ENCODE measurements at places on chromosomes 7 and 10.

DNA sequence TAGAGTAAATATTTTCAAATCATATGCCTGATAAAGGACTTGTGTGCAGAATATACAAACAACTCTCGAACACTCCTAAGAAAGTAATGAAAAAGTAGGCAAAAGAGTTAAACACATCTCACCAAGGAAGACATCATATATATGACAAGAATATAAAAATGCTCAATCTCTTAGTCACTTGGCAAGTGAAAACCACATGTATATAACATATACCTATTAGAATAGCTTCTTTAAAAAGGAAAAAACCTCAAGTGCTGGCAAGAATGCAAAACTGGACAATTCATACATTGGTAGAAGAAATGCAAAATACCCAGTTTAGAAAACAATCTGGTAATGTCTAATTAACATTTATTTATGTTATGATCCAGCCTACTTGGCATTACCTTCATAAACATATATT, 146.6 kb upstream of the DGKB start:
- no peak for DNase-seq

GRCh38 chr10:82887488-82887887, 1012.5 kb downstream of the NRG3 start:
- no peak for DNase-seq

DNA sequence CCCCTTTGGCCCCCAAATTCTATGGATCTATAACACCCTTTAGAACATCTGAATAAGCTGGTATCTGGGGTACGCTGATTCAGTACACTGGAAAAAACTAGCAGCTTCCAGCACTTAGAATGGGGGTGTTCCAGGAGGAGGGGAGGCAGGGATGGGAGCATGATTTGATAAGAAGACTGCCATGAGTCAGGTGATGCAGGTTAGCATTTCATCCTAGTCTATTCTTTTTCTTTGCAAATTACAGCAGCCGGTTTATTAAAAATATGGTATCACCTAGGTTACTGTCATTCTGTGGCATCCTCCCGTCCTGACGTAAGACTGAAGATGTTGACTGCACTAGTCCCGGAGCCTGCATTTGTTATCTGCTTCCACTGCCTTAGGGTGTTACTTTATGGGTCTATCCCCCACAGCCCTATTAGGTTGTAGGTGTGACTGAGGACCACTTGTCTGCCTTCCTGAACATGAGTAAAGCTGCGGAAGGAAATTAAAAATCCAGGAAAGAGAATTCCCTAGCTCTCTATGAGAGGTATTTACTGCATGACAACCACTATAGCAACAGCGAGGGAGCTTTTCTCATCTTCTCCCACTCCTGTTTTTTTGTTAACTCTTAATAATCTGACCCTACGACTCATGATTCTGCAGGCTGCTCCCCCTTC, 1.9 kb downstream of the HTR5A start:
- no peak for DNase-seq

DNA sequence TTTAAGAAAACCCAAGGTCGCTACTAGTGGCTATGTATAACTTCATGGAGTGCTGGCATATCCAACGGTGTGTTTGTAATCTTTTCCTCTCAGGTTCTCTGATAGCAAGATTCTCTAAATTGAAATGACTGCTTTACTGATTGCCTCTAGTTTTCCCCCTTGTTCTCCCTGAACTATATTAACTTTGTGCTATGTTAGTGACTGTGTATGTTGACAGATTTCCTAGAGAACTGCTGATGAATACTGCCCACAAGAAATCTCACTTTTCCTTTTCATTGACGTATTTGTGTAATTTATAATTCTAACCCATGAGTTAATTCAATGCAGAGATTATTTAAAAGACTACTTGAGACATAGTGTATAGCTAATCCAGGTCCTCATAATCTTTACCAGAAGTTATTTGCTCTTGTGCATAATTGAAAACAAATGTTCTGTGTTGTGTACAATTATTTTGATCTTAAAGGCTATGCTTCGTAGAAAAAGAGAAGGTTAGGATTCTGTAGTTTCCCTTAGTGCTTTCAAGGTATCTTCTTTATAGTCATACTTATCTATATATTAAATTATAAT, 70.6 kb upstream of the GLCCI1 start:
- DNase-seq, result no peak

DNA sequence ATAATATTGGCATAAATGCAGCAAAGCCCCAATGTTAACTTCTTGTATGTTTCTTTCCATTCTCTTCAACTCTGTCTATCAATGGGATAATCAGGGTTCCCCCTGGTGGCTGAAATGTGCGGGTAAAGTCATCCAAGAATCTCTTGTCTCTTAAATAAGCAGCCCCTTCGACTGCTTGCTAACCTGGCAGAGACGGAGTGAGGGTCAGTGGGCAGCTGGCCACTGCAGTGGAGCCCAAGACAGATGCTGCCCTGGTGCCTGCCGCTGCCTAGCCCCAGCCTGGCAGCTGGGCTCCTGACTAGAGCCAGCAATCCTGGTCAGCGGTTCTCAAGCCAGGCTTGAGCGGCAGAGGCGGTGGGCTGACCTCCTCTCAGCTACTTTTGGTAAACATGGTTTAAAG, 248.9 kb downstream of the COBL start:
- DNase-seq, result peak; percentile 67

DNA sequence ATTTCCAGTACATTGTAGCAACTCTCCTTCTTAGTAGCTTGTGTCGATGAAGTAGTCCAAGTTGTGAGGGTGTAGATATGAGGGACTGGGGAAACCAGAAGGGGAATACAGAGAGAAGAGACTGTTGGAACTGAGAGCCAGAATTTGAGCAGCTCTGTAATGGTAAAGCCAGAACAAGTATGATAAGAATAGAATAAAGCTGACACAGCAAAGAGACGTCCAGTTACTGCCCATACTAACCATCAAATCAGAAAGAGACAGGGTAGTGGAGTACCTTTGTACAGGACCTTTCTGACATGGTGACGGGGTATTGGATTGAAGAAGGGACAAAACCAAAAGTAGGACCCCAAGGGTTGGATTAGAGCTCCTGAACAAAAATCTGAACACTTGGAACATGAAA, 206.0 kb downstream of the SEMA3E start:
- no peak for DNase-seq

DNA sequence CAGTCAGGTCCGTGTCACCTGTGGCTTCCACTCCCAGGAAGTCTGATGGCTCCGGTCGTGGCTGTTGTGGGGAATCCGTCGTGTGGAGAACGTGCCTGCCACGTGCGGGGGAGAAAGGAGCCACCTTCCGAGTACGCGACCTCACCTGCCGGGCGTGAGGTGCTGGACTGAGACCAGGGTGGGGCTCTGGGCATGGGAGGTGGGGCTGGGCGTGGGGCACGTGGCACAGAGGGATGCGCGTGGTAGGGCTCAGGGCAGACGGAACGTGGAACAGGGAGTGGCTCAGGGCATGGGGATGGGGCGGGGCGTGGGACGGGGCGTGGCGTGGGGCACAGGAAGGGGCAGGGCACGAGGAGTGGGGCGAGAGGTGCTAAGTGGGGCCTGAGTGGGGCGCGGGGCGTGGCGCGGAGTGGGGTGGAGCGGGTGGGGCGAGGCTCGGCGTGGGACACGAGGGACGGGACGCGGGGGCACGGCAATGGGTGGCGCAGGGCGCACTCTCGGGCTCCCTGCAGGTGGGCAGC, 64.8 kb downstream of the C10orf143 start:
- DNase-seq, result no peak

DNA sequence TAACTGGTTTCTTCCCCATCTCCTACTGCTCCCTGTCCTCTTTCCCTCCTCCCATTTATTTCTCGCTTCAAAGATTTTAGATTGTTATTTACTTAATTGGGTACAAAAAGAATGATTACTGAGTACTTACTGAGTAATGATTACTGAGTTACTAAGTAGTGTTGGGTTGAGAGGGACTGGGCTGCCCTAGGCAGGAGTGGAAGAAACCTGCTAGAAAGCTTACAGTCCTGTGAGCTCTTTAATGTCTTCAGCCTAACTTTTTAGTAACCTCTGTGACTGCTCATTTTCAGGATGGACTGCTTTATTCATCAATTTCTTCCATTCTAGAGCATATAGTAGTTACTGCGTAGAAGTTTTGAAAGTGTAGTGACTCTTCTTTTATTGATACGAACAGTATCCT, 7.6 kb downstream of the PHF14 start:
- no peak for DNase-seq

DNA sequence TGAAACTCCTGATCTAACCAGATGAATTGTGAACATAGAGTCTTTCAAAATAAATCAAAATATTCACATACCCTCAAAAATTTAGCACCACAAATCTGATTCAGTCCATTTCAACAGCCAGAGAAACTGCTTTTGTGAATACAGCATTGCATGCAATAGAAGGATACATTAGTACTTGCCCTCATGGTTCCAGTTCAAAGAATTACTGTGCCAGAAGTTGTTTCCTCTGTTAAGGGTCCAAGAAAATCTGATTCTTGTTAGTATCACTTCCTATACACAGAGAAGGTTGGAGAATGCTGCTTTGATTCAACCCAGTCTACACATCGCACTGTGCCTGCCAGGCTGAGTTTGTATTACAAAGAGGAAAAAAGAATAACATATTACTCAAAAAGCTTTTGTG, 115.6 kb downstream of the TFEC start:
- DNase-seq, result no peak

DNA sequence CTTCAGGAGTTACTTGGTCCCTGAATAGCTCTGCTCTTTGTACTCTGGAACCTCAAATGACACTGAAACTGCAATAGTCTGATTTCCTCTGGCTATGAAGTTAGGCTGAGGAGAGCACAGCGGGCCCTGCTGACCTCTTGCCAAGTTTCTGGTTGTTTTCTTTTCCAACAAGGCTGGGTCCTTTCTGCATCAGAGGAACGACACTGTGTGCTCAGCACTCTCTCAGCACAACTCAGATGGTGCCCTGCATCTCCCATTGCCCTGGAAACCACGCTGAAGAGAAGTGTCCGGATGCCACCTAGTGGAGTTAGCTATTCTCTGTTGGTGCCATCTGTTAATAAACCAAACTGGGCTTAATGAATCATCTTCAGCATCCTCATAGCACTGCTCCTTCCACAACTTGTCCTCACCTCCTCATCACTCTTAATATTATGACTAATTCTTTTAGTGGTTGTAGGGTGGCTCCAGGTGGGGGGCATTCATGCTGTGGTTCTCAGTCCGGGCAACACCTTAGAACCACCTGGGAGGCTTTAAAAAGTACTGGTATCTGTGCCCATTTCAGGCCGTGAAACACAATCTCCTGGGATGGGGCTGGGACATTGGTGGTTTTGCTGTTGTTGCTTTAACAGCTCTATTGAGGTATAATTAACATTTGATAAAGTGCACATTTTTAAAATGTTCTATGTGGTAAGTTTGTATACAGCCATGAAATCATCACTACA, 8.2 kb upstream of the EFCAB10 start:
- peak; percentile 87 for DNase-seq

DNA sequence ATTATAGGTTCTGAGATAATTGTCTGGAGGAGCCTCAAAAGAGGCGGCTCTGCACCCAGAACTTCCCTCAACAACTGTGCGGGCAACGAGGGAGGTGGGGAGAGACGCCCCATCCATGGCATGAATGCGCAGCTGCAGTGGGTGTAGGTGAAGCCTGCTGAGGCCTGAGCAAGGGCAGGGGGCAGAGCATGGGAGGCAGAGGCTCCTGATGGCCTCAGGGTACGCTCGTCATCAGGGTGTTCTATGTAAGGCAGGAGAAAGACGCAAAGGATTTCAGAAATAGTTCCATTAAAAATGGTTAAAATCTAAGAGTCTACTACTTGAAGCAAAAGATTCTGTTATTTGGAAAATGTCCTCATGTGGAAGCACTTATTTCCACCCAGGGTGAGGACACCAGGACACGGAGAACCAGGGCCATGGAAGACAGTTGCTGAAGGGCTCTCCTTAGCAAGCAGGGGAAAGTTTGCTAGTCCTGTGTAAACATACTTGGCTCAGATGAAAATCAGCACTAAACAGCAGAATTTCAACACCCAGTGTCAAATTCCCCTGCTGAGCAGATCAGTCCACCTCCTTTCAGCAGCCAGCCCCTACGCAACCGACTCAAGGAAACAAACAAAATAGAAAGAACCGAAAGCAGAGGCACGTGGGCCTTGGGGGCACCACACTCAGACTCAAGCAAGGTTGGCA, 18.9 kb downstream of the INSIG1 start:
- no peak for DNase-seq

GRCh38 chr7:69951458-69951857, 353.2 kb downstream of the AUTS2 start:
- no peak for DNase-seq

- DNase-seq, result no peak
These were observed 2.4 kb upstream of the HOXA4 start for GRCh38 chr7:27132978-27133377.

DNA sequence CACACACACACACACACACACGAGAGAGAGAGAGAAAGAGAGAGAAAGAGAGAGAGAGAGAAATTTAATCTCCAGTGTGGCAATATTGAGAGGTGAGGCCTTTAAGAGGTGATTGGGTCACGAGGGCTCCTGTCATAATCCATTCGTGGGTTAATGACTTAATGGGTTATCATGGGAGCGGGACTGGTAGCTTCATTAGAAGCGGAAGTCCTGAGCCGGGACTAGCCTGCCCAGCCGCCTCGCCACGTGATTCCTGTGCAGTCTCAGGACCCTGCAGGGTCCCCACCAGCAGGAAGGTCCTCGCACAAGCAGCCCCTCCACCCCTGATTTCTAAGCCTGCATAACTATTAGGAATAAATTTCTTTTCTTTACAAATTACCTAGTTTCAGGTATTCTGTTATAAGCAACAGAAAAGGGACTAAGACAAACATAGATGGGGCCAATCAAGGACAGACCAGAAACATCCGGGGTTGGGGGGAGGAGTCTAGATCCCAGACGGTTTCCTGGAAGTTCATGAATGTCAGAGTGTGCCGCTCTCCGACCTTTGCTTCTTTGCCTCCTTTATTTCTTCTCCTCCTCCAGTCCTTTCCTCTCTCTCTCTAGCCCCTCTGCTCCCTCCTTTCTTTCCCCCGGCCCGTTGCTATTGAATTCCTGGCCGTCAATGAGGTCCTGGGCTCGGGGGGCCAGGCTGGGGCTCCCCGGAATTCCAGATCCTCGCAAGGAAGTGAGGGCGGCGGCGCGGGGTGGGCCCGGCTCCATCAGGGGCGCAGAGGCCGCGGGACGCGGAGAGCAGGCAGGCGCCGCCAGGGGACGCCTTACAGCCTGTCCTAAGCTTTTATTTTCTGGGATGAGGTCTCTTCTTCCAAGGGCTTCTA, 146.8 kb downstream of the CYP26A1 start:
- DNase-seq, result no peak

GRCh38 chr7:2225336-2225735, 7.4 kb downstream of the MAD1L1 start:
- peak; percentile 85 for DNase-seq

- DNase-seq, result no peak
These were observed 352.5 kb upstream of the MGMT start for GRCh38 chr10:129114588-129114987.

GRCh38 chr7:1336509-1336908, 103.8 kb downstream of the UNCX start:
- DNase-seq, result no peak

DNA sequence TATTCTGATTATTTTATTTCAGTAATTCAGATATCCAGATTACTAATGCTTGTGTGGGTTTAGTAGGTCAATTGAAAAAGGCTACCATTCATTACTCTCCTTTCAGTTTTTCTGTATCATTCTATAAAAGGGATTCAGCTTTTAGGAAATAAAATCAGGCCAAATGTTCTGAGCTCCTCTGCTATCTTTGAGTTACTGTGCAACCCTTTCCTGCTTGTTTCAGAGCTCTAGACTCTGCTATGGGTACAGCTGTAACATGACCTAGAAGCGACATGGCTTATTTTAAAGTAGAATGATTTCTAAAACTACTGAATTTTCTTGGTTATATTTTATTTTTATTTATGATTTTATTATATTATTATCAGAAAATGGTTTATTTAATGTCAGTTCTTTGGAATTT, 142.8 kb downstream of the LYZL1 start:
- no peak for DNase-seq

- DNase-seq, result peak; percentile 40
These were observed 10.0 kb upstream of the EMX2 start for GRCh38 chr10:117532451-117533107.
